ENCODE measurements at places on chromosomes 1 and 21.

- no peak for DNase-seq
These were observed 101.3 kb upstream of the SLC25A33 start for GRCh38 chr1:9437961-9438430.

DNA sequence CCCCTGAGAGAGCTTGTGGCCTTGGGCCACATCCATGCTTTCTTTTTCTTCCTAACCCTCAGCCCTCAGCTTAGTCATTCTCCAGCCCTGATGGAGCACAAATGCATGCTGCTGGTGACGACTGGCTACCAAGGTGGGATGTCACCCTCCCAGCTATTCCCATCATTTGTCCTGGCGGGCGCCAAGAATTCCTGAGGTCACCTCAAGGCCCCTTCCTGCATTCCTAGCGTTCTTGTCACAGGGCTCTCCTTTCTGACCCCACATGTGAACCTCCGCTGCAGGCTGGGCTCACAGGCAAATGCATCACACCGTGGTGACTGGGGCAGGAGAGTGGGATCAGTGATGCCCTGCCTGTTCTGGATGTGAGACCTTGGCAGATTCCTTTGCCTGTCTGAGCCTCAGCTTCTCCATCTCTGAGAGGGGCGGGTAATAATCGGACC, 53.4 kb upstream of the IFFO2 start:
- no peak for DNase-seq

- no peak for DNase-seq
These were observed 43.6 kb upstream of the TIAM1 start for GRCh38 chr21:31387560-31388186.

DNA sequence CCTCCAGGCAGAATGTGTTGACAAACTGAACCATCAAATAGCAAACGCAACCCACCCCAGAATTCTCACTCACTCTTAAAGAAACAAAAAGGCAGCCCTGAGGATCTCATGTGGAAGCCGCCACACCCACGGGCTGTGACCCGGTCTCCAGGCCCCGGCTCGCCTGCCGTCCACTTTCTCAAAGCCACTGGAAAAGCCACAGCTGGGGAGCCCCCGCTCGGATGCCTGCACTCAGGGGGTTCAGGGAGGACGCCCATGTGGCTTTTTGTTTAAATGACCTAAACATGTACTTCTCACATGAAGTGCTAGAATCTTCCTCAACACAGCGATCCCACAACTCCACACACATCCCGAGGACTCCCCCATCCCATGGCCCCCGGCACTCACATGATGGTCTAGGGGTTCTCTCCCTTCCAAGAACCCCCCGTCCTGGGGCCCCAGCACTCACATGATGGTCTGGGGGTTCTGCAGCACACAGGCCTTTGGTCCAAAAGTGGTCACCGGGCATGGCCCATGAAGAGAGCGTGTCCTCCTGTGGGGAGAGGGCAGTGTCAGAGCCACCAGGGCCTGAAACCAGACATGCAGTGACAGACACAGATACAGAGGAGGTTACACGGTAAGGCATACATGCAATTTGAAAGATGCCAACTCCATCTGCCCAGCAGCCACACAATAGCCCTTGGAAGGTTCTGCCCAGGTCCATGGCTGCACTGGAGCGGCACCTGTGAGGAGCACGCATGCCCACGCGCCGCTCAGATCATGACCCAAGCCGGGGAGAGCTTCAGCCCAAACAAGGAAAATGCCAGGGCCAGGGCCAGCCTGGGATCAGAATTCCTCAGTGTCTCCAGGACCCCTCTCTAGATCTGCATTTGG, 16.5 kb downstream of the NADK start:
- no peak for DNase-seq
